ENCODE measurements at places on chromosomes 7 and 10.

- no peak for DNase-seq
Observed at GRCh38 chr10:43376828-43377423, 5.5 kb downstream of the FXYD4 start.

GRCh38 chr7:91288208-91288824, 24.1 kb downstream of the FZD1 start:
- no peak for DNase-seq

- no peak for DNase-seq
Observed at GRCh38 chr7:14332155-14332554, 342.7 kb upstream of the ETV1 start.

DNA sequence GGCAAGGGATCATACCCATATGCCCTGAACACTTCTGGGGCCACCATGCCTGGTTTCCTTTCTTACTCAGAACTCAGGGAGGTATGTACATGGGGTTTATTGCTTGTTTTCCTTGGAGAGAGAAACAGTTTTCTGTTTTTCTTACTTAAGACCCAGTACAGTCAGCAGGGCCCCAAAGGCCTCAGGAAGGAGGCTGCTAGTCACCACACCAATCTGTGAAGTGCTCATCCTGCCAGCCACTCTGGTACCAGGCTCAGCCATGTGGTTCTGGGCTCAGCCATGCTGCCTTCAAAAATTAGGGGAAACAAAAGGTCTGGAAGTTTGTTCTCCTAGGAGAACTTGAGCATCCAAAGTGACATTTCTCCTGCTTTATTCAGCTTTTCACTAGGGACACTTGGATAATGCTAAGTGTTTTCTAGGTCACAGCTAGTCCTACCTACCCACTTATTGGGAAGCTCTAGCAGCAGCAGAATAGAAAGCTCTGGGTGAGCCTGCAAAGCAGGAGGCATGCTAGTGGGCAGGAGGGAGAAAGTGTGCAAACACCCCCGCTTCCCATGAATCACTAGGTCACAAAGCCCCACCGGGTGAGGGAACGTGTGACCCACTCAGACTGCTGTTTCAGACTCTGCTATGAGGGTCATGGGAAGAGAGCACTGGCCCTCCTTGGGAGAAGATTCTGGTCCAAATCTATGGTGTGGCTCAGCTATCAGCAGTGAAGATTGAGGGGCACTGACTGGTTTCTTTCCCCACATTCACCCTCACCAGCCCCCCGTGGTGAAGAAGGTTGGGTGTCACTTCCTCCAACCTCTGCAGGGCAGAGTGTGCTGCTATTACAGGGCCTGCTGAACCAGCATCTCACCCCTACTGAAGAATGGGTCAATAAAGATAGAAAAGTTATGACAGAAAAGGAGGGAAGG, 23.9 kb downstream of the NUDCD3 start:
- no peak for DNase-seq

DNA sequence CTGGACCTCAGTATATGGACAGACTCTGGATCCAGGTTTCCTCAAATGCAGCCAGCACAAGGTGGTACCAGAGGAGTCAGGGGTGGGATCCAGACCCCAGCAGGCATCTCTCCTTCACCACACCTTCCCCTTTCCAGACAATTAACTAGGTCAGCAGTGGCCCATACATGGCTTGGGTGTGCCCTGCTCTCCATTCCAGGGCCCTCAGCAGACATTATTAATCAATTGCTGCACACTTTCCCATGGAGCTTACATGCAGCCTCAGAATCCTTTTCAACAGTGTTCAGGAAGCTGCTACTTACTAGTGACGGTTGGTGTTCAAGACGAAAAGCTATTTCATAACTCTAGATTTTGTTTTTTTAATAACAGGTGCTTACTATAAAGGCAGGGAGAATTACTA, 6.0 kb downstream of the COL13A1 start:
- no peak for DNase-seq
